Posterior cingulate gyrus (tissue), 11 donors: ENCODE measurements at places on chromosomes 5 and 9.

DNA sequence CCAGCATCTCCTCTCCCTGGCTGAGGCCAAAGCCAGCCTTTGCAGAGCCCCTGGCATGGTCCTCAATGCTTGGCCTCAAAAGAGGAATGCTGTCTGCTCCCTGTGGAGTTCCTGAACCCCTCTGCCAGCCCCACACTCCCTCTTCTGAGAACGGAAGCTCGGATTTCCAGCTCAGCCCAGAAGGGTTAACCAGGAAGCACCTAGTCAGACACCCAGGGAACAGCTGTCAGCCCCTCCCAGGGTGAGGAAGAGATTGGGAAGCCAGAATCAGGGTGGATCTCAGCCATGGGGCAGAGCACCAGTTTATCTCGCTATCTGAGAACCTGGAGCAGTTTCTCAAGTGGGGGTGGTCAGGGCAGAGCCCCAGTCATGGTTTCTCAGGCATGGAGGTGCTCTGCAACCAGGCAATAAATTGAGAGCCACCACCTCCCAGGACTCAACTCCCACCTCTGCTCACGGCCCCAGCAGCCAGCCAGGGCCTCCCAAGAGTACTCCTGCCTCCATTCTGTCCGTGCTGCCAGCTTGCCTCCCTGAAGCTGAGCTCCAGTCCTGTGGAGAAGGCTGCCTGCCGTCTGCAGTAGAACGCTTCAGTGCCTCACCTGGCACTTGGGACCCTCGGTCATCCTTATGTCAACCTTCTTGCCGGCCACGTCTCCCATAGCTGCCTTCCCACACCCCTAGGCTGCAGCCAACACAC, 7.6 kb downstream of the FOXE1 start:
- DNase-seq = no peak

DNA sequence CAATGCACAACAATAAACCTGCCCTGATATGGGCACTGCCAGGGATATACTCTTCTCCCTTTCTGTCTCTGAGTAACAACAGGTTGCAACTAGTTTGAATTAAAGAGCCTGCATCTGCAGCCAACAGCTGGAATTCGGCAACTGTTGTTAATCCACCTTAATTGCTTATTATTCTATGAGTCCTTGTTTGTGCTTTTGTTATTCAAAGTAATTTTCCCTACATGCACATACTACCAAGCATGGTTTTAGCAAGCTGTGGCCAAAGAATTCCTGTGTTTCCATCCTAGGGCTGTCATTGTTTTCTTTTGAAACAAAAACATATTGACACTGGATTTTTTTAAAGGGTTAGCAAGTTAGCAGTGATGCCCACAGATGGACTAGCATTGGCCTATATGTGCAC, 171.5 kb downstream of the EFNA5 start:
- no peak for DNase-seq

DNA sequence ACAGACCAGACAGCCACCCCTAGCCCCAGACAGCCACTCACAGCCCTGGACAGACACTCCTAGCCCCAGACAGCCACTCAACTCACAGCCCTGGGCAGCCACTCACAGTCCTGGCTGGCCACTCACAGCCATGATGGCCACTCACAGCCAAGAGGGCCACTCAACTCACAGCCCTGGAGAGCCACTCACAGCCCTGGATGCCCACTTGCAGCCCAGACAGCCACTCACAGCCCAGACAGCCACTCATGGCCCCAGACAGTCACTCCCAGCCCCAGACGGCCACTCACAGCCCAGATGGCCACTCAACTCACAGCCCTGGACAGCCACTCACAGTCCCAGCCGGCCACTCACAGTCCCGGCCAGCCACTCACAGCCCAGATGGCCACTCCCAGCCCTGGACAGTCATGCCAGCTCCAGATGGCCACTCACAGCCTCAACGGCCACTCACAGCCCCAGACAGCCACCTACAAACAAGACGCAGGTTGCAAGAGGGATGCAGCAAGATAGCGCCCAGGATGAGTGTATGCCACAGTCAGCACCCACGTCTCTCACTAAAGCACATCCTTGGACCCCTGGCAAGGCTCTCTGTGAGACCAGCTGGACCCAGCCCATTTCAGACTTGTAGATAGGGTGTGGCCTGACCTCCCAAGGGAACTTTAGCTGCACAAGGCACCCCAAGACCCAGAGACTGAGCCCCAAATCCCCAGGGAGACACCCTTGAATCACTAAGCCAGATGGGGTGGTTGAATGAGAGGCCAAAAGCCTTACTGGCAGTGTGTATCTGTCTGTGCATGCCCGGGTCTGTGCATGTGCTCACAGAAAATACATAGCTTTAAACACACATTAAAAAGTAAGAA, 22.4 kb downstream of the ZDHHC11B start:
- DNase-seq = peak; percentile 94

- no peak for DNase-seq
Observed at GRCh38 chr5:104084896-104085295, 522.3 kb upstream of the NUDT12 start.

- DNase-seq = no peak
Observed at GRCh38 chr5:54678737-54679136, 161.2 kb downstream of the SNX18 start.

GRCh38 chr5:2801577-2802525, 50.4 kb upstream of the IRX2 start:
- DNase-seq = no peak

GRCh38 chr5:51679286-51679685, 296.0 kb downstream of the ISL1 start:
- DNase-seq = no peak

DNA sequence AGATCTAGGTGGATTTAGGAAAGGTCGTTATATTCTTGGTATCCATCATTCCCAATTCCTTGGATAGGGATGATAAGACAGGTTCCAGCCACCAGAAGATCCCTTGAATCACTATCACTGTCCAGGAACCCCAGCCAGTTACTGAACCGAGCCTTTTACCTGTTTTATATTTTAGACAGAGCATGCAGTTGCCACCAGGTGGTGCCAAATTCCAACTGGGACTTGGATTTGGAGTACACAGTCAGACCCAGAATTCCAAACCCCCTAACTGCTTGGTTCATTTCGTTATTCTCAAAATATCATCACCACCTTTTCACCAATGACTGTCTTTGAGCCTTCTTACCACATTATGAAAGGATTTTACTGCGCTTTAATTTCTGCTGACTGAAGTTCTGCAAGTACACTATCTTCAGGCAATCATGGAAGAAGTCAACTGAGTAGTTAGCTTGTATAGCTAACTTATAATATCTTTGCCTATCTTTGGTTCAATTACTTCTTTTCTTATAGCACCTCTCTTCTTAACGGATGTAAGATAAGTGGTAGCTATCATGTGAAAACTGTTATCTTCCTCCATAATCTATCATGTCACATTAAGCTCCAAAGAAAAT, 191.8 kb downstream of the PRR16 start:
- DNase-seq = no peak

DNA sequence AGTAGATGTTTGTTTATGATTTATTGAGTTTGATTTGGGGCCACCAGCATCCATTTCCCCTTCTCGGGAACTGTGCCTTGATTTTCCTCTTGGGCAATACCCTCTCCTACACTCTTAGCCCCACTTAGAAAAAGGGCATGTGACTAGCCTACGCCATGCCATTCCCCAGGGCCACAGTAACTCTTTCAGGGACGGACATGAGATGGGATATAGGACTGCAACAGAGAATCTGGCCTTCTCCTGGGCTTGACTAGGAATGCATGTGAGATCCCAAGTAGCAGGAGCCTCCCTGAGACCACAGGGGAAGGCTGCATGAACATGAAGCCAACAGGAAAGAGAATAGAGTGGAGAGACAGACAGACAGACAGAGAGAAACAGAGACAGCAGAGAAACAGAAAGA, 30.7 kb upstream of the SPARC start:
- DNase-seq = no peak

GRCh38 chr5:91119981-91120850, 262.9 kb downstream of the ARRDC3 start:
- no peak for DNase-seq

GRCh38 chr9:118230329-118230728, 526.1 kb downstream of the TLR4 start:
- no peak for DNase-seq

GRCh38 chr5:137217599-137218200, 281.4 kb downstream of the SPOCK1 start:
- no peak for DNase-seq

GRCh38 chr5:58122848-58123392, 337.0 kb downstream of the PLK2 start:
- no peak for DNase-seq

GRCh38 chr5:2996248-2996647, 244.8 kb upstream of the IRX2 start:
- DNase-seq = no peak

DNA sequence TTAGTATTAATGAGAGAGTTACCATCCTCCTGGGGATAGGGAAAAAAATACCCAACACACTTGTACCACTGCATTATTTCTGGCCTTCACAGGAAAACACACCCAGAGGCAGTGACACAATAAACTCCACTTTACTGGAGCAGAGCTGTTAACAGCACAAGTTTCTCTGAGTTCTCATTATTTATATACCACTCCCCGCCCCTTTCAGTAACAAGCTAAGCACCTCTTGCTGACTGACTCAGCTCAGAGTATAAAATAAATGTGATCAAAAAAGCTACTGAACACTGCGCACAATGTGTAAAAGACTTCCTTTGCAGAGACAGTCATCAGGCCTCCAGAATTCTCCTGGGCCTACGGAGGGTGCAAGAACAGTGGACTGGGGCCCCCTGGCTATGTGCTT, 21.6 kb downstream of the KLF9 start:
- no peak for DNase-seq

GRCh38 chr5:30749971-30750370, 443.5 kb upstream of the CDH6 start:
- DNase-seq = no peak

- DNase-seq = no peak
Observed at GRCh38 chr5:104952876-104953275, 1390.3 kb upstream of the NUDT12 start.

DNA sequence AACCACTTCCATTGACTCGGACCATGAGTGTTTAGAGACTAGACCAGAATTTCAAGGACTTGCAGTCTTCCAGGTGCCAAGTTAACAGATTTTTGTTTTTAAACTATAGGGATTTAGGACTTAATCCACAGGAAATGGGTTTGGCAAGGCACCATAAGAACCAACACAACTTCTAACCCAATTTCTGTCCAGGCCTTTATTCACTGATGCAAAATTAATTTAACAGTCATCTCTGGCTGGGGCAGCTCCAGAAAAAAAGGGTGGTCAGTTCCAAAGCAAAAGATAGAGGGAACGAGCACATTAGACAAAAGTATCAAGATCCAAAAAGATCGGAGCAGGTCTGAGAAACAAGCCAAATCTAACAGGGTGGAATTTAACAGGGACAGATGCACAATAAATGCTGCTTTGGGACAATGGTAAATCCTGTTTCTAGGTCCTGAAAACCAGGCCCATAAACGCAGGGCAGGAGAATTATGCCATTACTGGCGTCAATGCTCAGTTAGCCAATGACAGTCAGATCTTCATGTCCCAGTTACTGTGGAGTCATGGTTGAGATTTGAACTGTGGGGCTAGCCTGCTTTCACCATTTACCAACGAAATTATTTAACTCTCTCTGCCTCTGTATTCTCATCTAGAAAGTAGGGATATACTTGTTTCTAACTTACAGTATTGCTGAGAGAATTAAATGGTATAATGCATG, 590.8 kb upstream of the BRINP1 start:
- no peak for DNase-seq

DNA sequence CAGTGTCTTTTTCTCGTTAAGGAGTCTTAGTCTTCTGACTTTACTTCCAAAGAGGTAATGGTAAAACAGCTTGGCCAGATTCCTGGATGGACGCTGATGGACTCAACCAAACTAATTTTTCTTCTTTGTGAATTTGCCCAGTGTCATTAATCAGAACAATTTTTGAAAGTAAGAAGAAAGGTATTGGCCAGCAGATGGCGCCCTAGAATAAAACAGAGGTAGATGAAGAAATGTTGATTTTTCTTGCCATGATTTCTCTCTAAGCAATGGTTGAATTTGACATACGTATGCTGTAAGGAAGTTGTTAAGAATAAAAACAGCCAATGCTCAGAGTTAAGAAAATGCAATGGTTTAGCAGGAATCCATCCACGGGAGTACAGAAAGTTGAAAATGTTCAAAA, 500.0 kb downstream of the DIRAS2 start:
- DNase-seq = peak; percentile 39

GRCh38 chr5:160030631-160031377, 21.9 kb downstream of the TTC1 start:
- no peak for DNase-seq

DNA sequence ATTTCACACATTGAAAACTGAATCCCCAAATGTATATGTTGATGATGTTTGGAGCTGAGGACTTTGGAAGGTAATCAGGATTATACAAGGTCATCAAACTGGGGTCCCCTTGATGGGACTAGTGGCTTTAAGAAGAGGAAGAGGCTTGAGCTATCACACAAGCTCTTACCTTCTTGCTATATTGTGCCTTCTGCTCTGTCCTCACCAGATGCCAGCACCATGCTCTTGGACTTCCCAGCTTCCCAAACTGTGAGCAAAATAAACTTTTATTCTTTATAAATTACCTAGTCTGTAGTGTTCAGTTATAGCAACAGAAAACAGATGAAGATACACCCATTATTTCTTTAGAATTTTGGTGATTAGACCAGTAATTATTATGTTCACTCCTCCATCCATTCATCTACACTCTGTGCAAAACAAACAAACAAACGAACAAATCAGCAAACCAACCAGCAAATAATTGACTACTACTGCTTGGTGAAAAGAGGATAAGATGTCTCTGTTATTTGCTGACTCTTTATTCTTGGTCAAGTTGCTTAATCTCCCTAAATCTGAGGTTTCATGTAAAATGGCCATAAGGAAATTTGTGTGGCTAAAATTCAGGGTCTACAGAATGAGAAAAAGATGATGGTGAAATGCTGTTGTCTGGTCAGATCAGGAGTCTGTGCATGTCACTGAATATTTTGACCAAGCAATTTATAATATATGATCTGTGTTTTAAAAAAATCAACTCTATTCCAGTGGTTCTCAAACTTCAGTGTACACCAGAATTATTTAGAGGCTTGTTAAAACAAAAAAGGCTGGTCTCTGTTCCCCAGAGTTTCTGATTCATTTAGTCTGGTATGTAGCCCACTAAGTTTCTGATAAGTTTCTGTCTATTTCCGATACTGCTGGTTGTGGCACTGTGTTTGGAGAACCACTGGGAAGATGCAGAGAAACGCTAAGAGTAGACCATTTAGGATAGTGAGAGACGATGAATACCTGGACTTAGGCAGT, 854.1 kb downstream of the MAT2B start:
- no peak for DNase-seq

GRCh38 chr5:14175381-14175780, 32.2 kb downstream of the TRIO start:
- DNase-seq = no peak

DNA sequence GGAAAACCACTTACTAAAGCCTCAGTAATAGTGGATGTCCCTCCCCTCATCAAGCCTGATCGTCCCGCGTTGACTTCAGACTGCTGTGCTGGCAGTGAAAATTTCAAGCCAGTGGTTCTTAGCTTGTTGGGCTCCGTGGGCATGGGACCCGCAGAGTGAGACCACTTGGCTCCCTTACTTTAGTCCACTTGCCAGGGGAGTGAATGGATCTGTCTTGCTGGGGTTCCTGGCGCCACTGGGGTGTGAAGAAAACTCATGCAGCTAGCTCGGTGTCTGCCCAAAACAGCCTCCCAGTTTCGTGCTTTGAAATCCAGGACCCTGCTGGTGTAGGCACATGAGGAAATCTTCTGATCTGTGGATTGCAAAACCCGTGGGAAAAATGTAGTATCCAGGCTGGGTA, 480.0 kb upstream of the IZUMO3 start:
- no peak for DNase-seq
